ENCODE measurements at places on chromosomes 2 and 18.

DNA sequence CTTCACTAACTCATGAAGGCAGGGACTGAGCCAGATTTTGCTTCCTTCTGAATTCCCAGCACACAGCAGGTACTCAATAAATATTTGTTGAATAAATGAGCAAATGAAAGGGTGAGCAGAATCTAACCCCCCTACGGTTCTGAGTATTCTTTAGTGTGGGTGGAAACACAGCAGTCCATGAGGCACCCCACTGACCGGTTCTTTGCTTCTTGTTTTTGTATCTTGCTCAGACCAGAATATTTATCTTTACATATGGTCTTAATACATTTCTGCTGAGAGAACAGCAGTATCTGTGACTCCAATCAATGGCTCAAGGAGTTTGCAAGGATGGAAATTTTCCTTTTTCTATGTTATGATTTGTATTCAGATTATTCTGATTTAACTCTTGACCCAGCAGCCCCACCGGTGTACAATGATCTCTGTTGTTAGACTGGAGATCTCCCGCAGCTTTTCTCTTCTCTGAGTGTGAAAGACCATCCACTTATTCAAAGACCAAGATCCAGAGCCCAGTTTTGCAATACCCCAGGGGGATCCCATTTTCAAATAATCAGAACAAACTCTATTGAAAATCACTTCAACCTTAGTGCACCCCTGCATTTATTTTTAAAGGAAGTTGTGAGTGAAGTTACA is 506.5 kb upstream of the TNP1 start:
- no peak for DNase-seq

GRCh38 chr18:58843688-58844035 is 21.0 kb upstream of the ZNF532 start:
- DNase-seq, result no peak

DNA sequence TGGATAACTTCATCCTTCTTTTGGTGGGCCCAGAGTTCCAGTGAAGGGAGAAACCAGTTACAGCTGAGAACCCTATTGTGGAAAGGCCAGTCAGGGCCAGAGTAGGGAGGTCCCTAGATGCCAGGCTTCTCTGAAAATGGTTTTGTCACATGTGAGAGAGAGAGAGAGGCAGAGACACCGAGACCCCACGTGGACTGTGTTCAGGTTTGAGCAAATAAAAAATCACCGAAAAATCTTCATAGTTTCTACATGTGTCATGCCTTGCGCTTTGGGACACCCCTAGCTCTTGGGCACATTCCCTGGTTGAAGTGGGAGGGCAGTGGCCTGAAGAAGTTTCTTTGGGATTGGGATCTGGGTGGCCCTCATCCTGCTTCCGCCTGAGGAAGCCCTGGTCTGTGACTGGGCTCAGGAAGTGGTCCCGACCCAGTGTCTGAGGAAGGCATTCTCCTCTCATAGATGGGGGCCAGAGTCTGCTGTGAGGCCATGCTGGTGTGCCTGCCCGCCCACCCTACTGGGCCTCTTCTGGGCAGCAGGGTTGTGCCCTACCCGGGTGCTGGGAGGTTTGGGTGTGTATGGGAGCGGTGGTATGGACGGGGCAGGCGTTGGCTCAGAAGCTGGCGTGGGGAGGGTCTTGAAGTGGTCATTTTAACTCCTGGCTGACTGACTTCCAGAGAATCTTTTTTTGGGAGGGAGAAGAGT is 16.1 kb downstream of the NCK2 start:
- no peak for DNase-seq

DNA sequence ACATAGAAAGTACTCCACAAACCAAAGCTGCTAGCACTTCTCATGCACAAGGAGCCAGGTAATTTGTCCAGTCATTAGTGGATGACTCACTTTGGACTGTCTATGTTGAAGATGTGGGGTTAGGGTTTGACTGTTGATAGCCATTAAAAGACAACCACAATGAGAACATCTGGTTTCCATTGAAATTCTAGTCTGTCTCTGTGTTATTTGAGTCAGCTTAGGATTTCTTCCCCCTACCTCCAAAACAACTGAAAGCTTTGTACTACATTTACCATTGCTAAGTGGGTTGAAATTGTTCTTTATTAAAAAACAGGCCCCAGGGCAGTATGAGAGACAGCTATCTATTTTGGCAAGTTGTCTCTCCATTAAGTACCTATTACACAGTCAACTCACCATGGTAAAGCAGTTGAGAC is 50.2 kb upstream of the ANKRD44 start:
- peak; percentile 72 for DNase-seq

GRCh38 chr2:39370101-39370500 is 67.0 kb downstream of the MAP4K3 start:
- DNase-seq, result no peak

DNA sequence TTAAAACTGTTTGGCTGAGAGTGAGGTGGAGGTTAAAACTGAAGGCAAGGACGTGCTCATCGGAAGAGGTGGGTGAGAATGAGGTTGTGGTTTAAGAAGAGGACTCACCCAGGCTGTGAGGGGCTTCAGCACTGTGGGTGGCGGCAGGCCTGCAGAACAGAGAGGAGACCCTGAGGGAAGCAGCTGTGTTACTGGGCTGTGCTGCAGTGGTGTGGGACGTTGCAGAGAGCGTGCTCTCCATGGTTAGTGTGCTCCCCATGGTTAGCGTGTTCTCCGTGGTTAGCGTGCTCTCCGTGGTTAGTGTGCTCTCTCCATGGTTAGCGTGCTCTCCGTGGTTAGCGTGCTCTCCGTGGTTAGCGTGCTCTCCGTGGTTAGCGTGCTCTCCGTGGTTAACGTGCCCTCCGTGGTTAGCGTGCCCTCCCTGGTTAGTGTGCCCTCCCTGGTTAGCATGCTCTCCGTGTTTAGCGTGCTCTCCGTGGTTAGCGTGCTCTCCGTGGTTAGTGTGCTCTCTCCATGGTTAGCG is 68.5 kb upstream of the NFATC1 start:
- DNase-seq, result no peak

DNA sequence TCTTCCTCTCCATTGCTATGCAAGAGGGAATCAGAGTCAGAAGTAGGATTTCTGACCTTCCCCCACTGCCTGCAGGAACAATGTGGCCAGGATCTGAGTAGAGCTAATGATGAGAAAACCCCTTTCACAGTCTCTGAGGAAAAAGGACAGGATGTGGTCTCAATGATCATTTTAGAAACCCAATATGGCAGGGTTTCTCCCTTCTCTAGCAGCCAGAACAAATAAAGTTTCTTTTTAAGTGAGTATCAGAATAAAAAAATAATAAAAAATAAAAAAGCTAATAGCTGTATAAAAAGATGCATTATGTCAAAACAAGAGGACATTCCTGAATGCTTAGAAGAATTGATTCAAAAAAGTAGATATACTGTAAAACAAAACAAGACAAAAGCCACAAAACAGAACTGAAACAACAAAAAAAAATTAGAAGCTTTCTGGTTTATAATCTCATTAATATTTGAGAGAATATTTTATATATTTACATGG is 1124.9 kb upstream of the ZEB2 start:
- DNase-seq, result no peak

- no peak for DNase-seq
Observed at GRCh38 chr18:41862921-41863320, 92.1 kb upstream of the PIK3C3 start.

- DNase-seq, result no peak
Observed at GRCh38 chr18:45588376-45589355, 26.6 kb upstream of the SLC14A2 start.

DNA sequence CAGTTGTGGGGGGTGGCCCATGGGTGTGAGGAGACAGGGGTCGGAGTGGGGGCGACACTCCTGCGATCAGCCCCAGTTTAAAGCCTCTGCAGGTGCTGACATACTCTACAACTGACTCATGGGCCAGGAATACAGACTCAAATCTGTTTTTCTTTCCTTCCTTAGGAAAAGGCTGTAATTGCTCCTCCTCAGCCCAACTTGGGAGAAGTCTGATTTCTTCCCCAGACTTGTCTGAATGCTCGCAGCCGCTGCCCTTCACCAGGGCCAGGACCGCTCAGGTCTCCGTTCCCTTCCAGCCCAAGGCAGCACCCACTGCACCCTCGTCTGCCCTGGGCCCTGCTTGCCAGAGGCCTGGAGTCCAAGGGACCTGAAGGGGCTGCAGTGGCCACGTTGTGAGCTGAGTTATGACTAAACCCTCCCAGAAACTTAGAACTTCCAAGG is 41.3 kb downstream of the RHOB start:
- no peak for DNase-seq

GRCh38 chr2:237209885-237210284 is 124.2 kb downstream of the COPS8 start:
- DNase-seq, result no peak

DNA sequence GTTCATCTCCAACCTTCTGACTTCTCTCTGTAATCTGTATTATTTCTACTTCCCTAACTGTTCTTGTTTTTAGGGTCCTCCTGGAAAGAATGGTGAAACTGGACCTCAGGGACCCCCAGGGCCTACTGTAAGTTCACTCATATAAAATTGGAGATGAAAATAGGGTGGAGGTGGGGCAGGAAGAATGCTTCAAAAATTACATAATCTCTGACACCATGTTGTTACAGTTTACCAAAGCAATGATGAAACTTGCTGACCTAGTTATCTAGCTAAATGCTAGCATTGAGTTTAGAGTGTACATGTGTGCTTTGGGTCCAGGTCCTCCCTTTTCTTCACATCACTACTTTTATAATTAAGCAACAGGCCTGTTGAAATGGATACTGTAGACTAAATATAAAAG is 23.1 kb downstream of the COL3A1 start:
- no peak for DNase-seq

GRCh38 chr18:76487782-76488181 is 7.3 kb downstream of the ZNF516 start:
- no peak for DNase-seq

DNA sequence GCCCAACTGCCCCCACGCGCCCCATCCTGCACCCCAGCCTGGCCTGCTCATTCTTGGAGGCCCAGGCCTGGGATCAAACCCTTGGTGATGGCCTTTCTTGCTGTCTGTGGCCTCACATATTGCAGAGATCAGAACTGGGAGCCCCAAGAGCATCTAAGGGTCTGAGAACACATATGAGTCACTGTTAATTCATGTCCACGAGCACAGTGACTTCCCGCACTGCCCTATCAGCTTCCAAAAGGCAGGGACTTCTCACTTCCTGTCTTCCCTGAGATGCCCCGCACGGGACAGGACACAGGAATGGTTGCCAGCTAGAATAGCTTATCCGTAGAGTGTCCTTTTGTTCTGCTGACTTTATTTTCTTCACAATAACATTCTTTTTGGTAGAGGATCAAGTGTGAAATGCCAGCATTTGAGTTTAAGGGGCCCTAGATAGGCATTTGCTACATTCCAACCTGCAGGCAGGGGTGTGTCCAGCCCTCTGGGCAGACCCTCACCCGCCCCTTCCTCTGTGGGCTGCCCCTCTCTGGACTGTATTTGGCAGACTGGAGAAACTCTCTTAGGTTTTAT is 21.1 kb upstream of the CELF4 start:
- DNase-seq, result no peak

GRCh38 chr2:218995972-218996711 is 2.9 kb upstream of the CRYBA2 start:
- DNase-seq, result peak; percentile 78

DNA sequence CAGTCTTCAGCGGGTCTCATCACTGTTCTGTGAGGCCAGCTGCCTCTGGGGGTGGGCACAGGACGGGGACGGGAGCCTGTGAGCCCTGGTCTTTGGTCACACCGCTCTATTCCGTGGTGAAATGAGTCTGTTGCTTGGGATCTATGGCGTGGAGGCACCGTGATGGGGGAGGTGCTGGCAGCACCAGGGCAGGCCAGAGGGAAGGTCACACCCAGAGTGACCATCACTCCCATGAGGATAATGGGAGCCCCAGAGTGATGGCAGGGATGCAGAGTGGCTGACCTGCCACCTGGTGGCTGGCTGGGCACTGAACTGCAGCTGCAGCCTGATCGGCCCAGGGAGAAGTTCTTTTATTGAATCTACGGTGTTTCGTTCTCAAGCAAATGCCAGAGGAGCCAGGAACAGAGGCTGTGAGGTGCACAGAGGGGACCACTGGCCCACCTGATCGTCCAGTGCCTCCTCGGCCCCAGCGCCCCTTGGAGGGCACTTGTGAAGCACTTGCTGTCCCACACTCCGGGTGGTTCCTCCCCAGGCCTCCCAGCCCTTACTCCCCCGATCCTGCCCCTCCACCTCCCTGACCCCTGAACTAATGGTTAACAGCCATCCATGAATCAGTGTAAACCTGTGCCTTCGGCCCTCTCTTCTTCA is 17.9 kb downstream of the KCNIP3 start:
- DNase-seq, result no peak

- no peak for DNase-seq
Observed at GRCh38 chr2:236464140-236464539, 105.5 kb upstream of the ACKR3 start.

DNA sequence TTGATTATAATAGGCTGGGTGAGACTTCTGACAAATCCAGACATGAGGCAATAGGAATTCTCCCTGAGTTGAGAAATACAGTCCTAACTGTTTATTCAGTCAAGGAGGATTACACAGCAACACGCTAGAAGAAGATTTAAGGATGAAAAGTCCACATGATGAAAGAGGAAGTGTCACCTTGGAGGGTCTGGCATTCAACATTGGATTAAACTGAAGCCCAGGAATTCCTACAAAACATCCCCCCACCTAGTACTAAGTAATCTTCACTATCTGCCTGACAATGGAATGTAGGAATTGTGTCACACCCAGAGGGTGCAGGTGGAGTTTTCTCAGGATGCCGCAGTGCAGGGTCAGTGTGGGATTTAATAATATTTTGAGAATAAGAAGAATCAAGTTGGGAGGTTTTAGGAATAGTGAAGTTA is 142.4 kb downstream of the SOCS6 start:
- DNase-seq, result no peak

DNA sequence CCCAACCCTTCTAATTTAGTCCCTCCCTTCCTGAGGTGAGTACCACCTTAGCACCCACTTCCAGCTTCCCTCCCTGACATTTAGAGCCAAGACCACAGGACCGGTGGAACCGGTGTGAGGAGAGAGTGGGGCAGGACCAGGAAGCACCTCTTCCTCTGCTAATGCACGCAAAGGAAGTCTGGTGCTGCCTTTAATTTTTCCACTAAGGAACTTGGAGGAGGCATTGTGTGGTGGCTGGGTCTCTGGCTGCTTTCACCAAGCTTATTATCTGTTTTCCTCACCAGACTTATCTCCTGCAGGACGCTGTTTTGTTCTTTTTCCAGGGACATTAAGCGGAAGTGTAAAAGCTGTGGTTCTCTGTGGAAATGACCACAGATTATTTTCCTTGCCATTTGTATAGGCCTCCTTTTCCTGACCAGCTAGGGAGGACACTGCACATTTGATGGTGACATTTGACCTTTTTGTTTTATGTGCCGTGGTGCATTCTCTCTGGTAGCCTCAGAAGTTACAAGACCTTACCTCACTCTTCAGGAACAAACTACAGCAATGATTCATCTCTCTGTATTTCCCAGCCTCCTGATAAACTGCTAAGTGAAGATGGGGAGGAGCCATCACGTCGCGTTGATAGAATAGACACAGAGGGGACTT is 39.8 kb upstream of the SPTBN1 start:
- DNase-seq, result no peak

GRCh38 chr2:172742931-172743540 is 7.4 kb downstream of the RAPGEF4 start:
- DNase-seq, result no peak

GRCh38 chr2:113872201-113872600 is 17.7 kb upstream of the ACTR3 start:
- no peak for DNase-seq
